H7 (cell line): ENCODE measurements at places on chromosomes 5 and 9.

- DNase-seq: no peak
Measured at GRCh38 chr9:125811002-125811401, 63.8 kb downstream of the PBX3 start.

- peak; percentile 40 for DNase-seq
Measured at GRCh38 chr9:93300585-93301081, 116.7 kb downstream of the WNK2 start.

DNA sequence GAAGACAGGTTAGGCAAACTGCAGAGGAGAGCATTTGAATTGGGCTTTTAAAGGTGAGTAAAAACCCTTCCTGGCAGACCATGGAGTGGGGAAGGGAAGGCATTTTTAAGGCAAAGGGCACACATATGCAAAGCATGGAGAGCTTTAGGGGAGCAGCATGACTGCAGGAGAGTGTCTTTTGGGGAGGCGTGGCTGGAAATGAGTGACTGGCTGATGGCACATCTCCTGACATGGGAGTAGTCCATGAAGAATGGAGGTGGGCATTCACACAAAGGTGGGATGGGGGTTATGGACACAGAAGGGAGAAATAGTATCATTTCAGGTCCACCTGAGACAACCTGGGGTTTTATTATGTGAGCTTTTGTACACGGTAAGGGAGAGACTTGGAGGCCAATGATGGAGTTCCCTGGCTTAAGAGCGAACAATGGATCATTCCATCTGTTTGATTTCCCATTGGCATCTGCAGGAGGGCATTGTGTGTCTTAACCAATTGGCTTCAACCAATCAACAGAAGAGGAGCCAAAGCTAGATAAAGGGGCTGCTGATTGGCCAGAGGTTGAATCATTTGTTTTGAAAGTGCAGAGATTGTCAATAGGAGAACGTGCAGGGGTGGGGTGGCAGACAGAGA is 2.1 kb downstream of the NSG2 start:
- DNase-seq: no peak

DNA sequence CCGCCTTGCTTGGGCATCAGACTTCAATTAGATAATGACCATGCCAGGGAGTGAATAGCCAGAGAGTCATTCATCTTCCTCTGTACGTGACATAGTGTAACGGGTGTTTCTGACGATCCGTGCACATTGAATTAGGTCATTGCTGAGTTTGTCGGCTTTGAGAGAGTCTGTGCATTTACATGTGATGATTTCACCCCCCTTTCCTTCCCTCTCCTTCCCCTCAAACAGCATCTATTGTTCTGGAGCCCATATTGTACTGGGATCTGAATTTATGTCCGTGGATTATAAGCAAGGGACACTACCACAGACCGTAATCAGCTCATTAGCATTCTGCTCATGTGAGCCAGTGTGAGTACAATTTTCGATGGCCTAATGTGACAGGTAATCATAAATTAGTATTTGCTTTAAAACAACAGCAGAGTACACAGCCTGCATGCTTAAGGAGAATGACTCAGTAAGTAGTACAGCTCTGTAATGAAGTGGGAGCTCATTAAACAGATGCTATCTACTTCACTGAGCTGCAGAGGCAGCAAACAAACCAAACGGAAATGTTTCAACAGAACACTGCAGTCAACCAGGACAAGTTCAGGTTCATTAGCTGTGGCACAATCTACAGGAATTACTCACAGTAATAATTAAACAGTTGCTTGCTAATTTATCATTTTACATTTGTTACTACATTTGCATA is 302.1 kb downstream of the CSNK1G3 start:
- no peak for DNase-seq

DNA sequence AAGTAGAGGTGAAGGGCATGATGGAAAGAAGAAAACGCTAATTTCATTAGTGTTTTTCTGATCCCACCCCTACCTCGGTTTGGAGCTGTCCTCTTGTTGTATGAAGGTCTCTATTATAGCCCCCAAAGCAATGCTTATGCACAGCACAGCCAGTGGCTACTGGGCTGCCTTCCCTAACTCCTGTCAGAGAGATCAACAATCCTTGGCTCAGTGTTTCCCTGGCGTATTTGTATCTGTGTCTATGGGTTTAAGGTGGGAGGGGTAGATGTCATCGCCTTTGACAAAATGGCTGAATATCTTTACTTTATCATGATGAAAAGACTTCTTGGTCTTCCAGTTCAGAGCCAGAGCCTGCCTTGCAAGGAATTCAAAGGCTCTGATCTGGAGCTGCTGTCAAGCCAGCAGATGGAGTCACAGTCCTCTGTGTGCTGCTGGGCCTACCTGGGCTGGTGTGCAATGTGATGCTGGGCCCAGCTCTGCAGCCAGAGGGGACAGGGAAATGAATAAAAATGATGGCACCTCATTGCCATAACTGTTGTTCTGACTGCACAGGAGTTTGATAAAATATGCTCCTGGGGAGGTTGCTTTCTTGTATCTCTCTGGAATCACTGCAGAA is 20.1 kb upstream of the HSPA9 start:
- DNase-seq: no peak

DNA sequence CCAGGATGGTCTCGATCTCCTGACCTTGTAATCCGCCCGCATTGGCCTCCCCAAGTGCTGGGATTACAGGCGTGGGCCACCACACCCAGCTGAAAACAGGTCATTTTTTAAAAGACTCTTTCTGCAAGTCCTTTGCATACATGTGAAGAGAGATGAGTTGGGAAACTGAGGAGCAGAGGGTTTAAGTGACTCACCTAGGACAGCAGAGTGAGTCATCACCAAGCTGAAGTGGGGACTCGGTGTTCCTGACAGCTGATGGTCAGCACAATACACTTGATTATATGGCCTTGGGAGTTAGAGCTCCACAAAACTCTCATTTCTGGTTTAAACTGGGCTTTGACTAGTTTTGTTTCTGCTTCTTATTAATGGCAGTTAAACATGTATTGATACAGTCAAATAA is 38.1 kb upstream of the SSBP2 start:
- DNase-seq: no peak

GRCh38 chr5:140038373-140038957 is 4.6 kb downstream of the NRG2 start:
- DNase-seq: peak; percentile 28
